ENCODE measurements at places on chromosomes 13 and 19.

GRCh38 chr13:101846701-101847100, 394.2 kb downstream of the ITGBL1 start:
- DNase-seq: no peak

- DNase-seq: no peak
Measured at GRCh38 chr19:46975925-46976782, 43.5 kb upstream of the NPAS1 start.

DNA sequence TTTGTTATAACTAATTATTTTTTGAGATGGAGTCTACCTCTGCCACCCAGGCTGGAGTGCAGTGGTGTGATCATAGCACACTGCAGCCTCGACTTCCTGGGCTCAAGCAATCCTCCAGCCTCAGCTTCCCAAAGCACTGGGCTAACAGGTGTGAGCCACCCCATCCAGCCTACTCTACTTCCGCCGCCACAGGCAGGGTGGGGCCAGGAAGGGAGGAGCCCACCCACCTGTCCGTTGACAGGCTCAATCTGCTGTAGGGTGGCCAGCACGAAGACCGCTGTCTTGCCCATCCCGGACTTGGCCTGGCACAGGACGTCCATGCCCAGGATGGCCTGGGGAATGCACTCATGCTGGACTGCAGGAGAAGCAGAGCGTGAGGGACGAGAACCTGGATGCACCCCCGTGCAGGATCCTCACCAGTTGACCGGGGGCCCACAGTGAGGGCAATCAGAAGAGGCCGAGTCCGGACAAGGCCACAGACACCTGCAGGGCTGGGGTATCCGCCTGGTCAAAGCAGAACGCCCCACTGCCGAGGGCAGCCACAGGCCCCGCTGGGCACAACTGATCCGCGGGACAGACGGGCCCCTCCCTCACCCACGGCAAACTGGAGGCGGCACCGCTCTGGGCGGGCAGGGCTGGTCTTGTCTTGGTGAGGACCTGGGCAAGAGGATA, 6.7 kb downstream of the DDX39A start:
- no peak for DNase-seq

DNA sequence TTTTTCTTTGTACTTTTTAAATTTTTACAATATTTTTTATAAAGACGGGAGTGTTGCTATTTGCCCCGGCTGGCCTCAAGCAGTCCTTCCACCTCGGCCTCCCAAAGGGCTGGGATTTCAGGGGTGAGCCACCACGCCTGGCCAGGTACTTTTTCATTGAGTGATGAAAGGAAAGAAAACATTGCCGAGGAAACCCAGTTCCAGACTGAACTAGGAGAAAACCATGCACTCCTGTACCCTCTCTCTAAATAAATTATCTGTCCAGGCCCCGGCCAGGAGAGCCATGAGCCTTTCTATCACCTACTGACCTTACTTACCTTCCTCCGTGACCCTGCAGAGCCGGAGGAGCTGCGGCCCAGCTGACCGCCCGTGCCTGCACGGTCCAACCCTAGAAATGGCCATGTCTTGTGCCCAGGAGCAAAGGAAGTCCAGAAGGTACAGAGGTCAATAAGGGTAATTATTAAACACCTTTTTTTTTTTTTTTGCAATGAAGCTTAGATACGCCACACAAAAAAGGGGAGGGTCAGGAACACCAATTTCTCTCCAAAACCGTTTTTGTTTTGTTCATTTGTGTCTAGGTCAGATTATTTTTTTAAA, at the start of gene SLC7A9:
SLC7A9 (minus strand) TSS at position 399 of the 597 bp plus-strand sequence. CDS start 1,233 bp downstream, outside the sequence.
- DNase-seq: no peak

- no peak for DNase-seq
Measured at GRCh38 chr13:113552786-113553434, 31.6 kb upstream of the TFDP1 start.

GRCh38 chr19:18220632-18221275, 5.5 kb downstream of the PDE4C start:
- DNase-seq: no peak

DNA sequence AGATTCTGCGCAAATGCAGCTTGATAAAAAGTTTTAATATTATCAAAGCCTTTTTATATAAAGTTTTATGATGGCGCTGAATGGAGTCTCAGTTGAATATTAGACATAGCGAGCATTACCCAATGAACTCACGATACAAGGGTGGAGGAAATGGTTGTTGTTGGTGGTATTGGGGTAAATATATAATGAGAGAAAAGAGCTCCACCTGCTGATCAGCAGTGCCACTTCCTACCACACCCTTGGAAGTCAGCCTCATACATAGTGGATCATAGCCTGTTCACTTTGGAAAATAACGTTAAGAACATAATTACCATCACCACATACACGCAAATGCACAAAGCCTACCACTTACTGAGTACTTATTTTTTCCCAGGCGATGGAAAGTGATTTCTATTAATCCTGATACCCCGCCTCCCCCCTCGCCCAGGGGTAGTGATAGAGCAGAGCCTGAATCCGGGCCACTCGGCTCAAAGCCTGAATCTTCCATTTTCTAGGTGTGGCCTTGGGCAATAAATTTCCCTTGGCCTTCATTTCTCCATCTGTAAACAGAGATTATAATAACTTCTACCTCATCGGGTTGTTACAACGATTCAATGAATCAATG, 358.3 kb downstream of the KLF5 start:
- no peak for DNase-seq

DNA sequence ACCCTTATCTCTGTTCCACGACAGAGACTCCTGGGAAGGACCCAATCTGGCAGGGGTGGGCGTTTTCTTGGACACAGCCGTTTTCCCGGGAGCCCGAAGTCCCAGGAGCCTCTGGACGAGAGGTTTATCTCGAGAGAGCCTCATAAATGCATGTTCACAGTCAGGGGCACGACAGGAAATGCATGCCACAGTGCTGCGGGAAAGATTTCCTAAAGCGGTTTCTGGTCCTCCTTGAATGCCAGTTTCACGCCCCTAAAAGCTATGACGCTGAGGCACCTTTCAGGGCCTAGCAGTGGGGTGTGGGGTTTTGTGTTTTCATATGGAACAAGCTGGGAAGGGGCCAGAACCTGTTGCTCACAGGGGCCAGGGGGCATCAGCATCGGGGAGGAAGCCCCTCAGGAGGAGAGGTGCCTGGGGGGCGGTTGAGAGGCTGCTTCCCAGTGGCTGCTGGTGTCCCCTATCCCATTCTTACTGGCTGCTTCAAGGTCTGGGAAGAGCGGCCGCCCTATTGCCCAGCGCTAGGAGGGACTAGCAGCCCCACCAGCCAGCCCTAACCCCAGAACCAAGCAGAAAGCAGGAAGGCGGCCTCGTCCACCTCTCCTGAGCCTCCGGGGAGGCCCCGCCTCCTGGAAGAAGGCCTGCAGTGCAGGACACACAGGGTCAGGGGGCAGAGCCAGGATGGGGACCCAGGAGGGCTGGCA, 157.0 kb downstream of the KDM4B start:
- DNase-seq: no peak

- DNase-seq: no peak
Measured at GRCh38 chr13:110640591-110641029, 25.3 kb downstream of the NAXD start.

- no peak for DNase-seq
Measured at GRCh38 chr13:108609353-108609752, 20.1 kb upstream of the MYO16 start.

DNA sequence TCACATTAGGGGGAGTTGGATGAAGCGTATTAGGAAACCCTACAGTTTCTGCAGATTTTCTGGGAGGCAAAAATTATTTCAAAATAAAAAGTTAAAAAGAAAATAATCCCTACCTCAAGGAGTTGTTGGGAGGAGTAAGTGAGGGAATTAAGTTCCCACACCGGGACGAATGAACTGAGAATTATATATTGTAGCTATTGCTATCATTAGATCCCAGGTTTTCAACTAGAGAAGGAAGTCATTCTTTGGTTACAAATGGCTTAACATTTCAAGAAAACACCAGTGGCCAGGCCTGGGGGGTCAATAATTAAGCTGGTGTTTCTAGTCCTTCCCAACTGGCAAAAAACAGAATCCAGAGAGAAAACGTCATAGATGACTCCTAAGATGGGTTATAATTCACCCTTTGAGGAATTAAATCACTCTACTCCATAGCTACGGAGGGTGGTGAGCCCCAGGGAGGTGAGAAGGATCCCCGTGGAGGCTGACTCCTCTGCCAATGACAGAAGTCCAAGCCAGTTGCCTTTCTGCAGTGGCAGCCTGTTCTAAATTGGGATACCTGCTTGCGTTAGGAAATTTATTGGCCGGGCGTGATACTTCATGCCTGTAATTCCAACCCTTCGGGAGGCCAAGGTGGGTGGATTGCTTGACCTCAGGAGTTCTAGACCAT, 1.2 kb upstream of the MYDGF start:
- DNase-seq: no peak

GRCh38 chr19:8163759-8164158, 14.4 kb upstream of the FBN3 start:
- DNase-seq: no peak

DNA sequence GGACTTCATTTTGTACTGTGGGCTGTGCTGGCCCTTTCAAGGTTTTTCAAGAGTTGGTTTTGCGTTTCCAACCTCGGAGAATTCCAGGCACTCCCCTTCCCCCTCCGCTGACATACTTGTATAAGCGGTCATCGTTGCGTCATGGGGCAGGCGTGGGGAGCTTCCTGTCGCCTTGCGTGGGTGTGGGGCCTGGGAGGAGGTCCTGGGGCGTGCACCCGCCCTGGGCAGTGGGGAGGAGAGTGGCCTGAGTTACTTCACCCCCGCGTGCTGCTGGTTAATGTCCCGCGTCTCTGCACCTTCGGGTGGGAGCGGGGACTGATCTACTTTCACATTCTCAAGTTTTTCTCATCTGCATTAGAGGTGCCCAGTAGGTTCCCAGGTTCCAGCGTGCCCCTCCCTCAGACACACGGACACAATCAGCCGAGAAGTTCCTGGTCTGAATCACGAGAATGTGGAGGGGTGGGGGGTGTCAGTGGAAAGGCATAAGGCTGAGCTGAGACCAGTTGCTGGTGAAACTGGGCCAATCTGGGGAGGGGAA, 4.1 kb downstream of the IER2 start:
- DNase-seq: peak; percentile 70

DNA sequence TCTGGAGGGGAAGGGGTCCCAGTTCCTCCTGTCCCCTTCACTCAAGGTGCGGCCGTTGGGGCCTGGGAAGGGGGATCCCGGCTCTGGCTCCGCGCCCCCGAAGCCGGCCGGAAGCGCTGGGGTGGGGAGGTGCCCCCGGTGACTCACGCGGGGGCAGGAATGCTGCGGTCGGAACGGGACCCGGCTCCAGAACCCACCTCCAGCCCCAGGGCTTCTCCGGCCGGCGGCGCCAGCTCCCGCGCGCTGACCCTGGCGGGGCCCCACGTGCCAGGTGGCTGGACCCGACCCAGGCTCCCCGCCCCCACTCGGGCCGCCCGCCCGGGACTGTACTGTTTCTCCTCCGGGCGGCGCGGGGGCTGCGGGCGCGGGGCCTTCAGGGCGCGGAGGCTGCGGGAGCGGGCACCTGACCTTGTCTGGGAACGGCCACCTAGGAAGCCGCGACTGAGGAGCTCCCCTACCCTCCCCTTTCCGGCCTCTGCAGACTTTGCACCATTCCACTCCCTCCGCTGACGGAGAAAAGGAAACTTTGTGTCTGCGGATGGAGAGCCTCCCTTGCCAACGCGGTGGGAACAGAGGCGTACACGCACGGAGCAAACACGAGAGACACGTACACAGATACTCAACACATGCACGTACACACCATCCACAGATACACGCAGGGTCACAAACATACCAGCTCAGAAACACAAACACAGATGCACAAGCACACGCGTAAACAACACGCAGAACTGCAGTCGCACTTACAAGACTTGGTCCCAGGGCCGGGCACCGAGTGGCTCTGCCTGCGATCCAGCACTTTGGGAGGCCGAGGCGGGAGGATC, 7.2 kb downstream of the AXL start:
- peak; percentile 37 for DNase-seq

DNA sequence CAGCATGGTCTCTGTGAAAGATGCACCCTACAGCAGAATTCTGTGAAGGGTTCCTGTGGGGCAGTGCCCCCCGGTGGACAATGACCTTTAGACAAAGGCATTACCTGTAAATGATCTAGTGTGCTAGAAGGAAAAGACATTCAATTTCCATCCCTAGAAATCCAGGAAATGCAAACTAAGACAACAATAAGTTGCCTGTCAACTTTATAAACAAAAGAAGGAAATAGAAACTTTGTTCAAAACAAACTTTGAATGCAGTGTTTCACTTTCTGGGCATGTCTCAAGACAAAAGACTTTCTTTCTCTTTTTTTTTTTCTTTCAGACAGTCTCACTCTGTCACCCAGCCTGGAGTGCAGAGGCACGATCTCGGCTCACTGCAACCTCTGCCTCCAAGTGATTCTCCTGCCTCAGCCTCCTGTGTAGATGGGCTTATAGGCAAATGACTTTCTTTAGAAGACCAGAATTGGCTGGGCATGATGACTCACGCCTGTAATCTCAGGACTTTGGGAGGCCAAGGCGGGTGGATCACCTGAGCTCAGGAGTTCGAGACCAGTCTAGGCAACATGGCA, 15.5 kb downstream of the TEX101 start:
- DNase-seq: no peak

- DNase-seq: no peak
Measured at GRCh38 chr19:32336259-32337083, 8.9 kb upstream of the ZNF507 start.

- DNase-seq: no peak
Measured at GRCh38 chr13:42602906-42603305, 29.0 kb downstream of the TNFSF11 start.

DNA sequence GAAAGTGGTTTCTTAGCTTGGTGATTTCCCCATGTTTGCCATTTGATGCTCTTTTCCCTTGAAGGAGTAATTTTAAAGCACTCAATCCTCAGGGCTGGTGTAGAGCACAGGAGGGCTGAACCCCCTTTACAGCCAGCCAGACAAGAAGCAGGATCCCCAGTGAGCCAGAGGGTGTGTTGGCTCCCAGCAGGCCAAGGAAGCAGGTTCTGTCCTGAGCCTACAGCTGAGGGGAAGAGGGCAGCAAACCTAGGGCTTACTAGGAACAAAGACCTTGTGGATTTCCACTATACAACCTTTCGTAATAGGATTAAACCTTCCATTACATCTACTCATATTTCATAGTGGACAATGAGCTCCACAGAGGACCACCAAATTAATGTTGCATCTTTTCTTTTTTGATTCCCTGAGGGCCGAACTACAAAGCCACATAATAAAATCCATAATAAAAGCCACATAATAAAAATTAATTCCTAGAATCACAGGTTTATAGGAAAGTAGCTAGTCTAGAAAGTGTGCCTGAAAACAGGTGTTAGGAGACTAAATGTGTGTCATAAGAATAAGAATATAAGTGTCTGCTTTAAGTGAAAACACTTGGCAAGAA, 300.2 kb downstream of the DCLK1 start:
- DNase-seq: no peak

DNA sequence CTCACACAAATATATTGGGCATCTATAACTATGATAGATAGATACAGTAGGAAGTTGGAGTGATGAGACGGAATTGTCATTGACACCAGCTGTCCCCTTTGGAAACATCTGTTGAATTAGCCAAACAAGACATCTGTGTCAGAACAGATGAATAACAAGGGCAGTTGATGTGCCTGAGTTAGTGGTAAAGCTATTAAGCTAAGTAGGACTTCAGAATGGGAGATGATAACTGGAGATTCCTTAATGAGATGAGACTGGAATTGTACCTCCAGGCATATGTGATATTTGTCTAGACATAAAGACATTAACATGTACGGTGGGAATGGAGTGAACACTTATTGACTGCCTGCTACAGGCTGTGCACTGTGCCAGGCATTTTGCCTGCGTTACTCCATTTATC, 78.7 kb downstream of the MBNL2 start:
- no peak for DNase-seq

All from activated CD4-positive, CD25-positive, alpha-beta regulatory T cell treated with anti-CD3 and anti-CD28 coated beads, Interleukin-2, amount 50 U/mL, for 72 hours (primary cell).